Stimulated activated CD8-positive, alpha-beta memory T cell treated with anti-CD3 and anti-CD28 coated beads, Interleukin-7, amount 100 ng/mL, for 4 hours (primary cell): ENCODE measurements at places on chromosomes 3 and 15.

GRCh38 chr3:162492446-162493081 is 996.0 kb downstream of the OTOL1 start:
- no peak for DNase-seq

- no peak for DNase-seq
Measured at GRCh38 chr3:119873646-119874045, 91.7 kb downstream of the NR1I2 start.

- DNase-seq, result no peak
Measured at GRCh38 chr3:195208631-195209030, 62.3 kb downstream of the XXYLT1 start.

- DNase-seq, result no peak
Measured at GRCh38 chr15:29792426-29793159, 29.7 kb downstream of the TJP1 start.

- no peak for DNase-seq
Measured at GRCh38 chr15:52289629-52290081, 5.9 kb downstream of the MYO5C start.

GRCh38 chr3:150150633-150151032 is 179.9 kb upstream of the PFN2 start:
- no peak for DNase-seq

GRCh38 chr3:16885593-16886302 is 993 bp downstream of the PLCL2 start:
- DNase-seq, result no peak

DNA sequence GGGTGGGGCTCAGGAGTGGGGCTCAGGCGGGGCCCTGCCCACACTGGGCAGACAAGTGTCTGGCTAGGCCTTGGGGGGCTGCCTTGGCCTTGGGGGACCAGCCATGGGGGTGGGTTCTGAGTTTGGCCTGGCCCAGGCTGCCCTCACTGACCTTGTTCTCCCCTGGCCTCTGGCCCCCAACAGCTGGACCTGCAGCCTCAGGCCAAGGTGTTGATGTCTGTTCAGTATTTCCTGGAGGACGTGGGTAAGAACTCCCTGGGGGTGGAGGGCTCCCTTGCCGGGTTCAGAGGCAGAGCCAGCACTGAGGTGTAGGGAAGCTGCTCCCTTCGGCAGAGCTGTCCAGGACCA is 20.0 kb downstream of the PRKCD start:
- DNase-seq, result no peak

GRCh38 chr15:99132634-99133287 is 27.9 kb downstream of the SYNM start:
- no peak for DNase-seq

DNA sequence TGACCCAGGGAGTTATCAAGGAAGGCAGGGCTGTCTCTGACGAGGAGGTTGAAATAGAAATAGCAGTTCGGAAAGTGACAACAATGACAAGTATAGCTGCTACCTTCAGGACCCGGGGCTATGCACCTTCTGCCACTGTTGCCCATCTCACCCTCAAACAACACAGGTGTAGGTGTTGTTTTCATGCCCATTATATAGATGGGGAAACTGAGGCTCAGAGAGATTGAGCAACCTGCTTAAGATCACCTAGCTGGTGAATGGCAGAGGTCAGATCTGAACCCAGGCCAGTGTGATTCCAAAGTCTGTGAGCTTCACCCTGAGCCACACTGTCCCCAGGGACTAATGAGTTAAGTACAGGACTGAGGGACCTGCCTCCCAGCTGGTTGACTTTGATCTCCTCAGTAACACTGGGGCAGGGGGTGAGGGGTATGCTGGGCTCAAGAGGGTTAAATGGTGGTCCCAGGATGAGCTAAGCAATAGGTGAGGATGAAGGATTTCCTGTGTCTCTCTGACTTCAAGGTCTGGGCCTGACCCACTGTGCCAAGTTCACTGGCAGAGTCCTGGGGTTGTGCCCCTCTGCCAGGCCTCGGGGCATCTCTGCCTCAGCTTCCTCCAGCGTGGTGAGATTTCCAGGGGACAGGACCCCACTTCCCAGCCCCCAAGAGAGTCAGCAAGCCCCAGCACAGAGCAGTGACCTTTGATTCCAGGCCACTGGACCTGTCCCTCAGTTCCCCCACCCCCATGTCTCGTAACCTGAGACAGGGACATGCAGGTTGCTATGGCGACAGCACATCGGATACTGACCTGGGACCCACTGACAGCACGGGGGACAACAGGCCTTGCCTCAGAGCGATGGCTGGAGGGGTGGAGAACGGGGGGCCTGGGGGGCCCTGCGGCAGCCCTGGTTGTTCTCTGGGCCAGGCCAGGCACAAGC is 35.0 kb downstream of the ATP2B2 start:
- no peak for DNase-seq

DNA sequence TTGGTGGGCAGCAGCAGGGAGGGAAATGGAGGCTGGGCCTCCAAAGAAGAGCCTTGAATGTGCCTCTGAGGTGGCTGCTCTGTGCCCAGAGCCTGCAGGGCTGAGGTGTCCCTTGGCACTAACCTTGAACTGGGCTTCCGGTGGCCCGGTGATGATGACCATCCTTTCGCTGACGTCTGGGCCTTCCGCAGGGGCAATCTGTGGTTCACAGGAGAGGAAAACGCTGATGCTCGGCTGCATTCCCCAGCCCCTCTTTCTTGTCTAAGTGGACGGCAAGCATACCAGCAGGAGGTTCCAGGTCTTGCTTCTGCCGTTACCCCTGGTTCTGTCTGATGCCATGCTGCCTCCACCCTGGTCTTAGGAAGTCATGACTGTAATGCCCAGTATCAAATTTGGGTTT is 65.9 kb downstream of the SENP2 start:
- DNase-seq, result no peak

DNA sequence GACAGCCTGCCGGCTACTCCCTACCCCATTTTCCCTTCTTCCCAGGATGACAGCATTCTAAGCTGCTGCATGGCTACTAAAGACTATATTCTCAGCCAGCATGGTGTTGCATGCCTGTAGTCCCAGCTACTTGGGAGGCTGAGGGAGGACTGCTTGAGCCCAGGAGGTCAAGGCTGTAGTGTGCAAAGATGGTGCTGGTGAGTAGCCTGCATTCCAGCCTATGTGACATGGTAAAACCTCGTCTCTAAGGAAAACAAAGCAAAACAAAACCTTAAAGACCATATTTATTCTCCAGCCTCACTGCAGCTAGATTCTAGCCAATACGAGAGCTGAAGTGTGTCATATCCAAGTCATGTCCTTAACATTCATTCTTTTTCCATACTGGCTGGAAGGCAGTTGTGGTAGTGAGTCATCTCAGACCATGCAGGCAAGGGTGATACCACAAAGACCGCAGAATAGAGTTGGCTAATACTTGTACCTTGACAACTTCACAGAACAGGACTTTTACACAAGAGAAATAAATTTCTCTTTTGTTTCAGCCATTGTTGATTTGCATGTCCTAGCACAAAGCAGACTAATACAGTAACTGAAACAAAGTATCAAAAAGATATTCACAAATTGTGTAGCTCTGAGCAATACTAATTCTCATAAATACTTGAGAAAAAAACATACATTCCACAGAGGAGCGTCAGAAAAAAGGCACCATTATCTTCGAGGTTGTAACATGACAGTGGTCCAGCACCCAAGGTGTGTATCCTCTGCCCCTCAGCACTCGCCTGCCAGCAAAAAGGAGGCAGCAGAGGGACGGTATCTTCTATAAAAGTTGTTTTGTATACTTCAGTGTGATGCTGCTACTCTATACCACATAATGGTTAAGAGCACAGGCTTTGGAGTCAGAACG is 14.8 kb downstream of the PBRM1 start:
- no peak for DNase-seq

- DNase-seq, result no peak
Measured at GRCh38 chr15:55652359-55652758, 64.2 kb upstream of the PYGO1 start.

- DNase-seq, result no peak
Measured at GRCh38 chr15:44058126-44058525, 136.9 kb downstream of the FRMD5 start.

- no peak for DNase-seq
Measured at GRCh38 chr3:141389703-141390102, 21.4 kb downstream of the ZBTB38 start.

GRCh38 chr3:134792700-134793099 is 2.4 kb upstream of the EPHB1 start:
- no peak for DNase-seq

- no peak for DNase-seq
Measured at GRCh38 chr15:31236184-31237042, 90.2 kb upstream of the KLF13 start.

DNA sequence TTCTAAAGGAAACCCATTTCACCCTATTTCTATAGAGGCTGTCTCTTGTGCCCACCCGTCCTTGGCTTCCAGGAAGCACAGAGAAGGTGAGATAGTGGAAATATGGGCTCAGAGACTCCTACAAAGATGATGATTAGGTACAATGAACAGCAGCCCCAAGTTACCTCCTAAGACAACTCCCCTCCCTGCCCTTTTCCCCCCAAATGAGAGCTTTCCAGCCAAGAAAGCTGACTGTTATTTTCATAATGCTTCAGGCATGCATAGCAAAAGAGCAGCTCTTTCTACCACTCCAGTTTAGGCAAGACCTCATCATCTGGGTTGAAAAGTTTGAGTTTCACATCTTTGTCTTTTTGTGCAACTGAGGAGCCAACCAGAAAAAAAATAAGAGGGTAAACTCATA is 248.8 kb upstream of the ADAMTS9 start:
- DNase-seq, result no peak

DNA sequence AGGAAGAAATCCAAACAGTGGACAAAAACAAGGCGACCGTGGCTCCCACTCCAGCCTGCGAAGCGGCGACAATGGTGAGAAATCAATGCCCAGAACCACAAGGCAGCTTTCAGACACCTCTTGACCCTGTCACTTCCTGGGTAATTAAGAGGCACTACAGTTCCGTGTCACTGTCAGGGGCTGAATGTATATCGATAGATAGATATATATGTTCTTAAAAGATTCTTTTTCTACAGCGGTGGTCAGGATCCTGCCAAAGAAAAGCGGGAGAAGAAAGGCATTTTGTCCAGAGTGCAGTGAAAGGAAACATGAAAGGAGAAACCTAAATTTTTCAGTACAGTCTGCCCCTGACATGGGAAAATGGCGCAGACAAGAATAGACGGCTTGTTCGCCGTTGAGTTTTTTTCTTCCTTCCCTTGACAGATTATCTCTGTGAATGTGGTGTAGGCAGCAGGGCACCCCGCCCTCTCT is 56.2 kb upstream of the HES1 start:
- DNase-seq, result no peak

DNA sequence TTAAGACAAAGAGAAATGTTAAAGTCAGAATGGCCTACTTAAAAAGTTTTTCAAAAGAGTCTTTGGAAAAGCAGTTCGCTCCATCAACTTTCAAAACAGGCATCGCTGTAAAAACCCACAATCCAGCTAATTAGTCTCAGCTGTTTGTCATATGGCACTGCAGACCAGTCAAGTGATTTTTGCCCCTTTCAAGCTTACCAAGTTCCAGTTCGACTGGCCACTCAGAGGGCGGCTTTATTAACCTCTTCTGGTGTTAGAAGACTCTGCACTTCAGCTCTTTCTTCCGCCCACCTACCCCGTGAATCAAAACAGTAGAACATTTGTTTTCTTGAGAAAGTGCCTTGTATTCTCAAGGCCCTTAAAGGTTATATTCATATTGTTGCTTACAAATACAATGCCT is 19.3 kb downstream of the RAB27A start:
- no peak for DNase-seq

DNA sequence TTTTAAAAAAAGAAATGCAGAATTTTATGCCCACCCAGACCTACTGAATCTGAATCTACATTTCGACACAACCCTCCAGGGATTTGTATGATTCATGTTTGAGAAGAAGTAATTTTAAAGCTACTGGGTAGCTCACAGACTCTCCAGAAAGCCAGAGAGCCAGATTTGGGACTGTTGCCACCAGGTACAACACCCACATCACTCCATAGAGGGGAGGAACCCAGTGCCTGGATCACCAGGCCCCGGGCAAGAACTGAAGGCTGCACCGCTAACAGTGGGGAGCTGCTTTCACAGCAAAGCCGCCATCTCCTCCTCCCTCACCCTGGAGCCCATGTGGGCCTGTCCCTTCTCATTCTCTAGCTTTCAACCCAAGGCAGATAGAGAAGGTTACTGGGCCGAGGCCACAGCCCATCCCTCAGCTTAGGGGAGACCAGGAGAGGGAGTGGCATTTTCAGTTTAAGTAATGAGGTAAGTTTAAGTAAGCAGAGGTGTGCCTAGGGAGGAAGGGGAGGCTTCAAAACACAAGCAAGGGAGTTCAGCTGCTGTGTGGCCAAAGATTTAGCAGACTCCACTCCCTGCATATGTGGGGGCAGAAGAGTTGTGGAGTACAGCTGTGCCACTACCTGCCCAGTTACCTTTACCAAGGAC is 109.8 kb downstream of the IL12A start:
- DNase-seq, result no peak

- no peak for DNase-seq
Measured at GRCh38 chr3:38581774-38582173, 67.7 kb downstream of the SCN5A start.

DNA sequence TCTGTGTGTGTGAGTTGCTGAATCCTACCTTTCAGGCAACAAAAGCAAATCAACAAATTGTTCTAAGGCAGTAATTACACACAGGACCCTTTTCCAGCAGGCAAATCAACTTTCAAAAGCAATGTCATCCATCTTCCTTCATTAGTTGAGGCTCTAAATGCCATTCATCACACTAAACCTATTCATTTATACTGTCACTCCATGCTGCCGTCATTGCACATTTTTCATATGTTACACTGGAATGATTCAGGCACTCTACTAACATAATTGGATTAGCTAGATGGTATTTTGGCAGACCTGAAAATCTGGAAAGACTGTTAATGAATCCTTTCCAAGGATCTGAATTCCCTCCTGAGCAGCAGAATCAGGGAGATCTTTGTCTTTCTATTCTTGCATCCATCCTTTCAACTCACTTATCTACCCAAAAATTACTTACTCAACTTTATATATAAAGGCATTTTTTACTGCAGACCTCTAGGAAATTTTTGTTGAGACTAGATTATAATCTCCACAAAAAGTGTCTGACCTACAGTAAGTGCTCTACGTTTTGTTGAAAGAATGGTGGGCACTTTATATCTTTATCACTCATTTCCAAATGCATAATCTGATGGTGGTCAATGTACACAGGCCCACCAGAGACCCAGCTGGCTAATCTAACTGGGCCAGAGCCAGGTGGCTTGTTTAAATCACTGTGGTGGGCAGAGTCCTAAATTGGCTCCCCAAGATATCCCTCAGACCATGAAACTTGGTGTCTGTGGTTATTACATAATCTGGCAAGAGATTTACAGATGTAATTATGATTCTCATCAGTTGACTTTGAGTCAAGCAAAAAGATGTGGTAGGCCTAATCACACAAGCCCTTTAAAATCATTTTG is 25.0 kb downstream of the MIX23 start:
- no peak for DNase-seq

- no peak for DNase-seq
Measured at GRCh38 chr3:87333393-87333892, 57.1 kb upstream of the POU1F1 start.
